ENCODE measurements at places on chromosomes 1 and 21.

GRCh38 chr1:171061425-171062143 is 29.1 kb upstream of the FMO3 start:
- no peak for DNase-seq
- no peaks in the 10 kb centered on the region for H3K4me1 ChIP-seq
- no peaks in the 10 kb centered on the region for H3K27me3 ChIP-seq
- no peak overlapping the region for H3K27ac ChIP-seq

GRCh38 chr1:8113262-8114220 is 87.4 kb upstream of the ERRFI1 start:
- H3K27ac ChIP-seq, result no peak overlapping the region
- H3K4me3 ChIP-seq, result no peak overlapping the region
- DNase-seq, result peak; percentile 2
- H3K27me3 ChIP-seq, result no peaks in the 10 kb centered on the region
- H3K36me3 ChIP-seq, result no peaks in the 10 kb centered on the region

DNA sequence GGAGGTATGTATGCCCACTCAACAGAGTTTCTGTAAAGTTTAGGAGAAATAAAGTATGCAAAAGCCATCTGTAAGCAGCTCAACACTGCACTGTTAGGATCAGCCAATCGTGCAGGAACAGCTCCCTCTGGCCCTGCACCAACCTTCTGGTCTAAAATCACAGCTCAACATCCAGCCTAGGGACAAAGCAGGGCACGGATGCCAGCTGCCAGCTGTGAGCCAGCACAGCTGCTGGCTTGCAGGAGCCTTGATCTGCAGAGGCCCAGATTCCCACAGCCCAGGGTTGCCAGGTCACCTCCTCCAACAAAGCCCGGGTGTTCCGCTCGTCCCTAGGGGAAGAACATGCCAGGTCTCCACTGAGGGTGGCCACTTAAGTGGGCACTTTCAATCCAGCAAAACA is 8.6 kb downstream of the ACOT7 start:
- H3K27me3 ChIP-seq, result no peaks in the 10 kb centered on the region
- no peak overlapping the region for H3K27ac ChIP-seq
- no peaks in the 10 kb centered on the region for H3K36me3 ChIP-seq
- no peak for DNase-seq

DNA sequence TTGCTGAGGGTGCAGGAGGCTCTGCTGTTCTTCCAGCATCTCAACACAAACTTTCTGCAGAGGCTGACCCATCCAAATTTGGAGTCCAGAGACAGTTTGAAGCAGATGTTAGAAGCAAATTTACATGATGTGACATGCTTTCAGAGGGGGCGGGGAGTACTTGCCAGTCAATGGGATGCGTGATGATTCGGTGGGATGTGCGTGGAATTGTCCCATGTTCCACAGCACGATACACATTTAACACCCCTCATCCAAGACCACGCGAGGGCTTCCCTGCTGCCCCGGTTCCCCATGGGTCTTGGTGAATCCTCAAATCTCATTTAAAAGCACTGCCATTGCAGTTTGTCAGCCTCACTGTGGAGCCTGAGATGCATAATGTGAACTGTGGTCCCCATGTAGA is 78.6 kb upstream of the TLR5 start:
- no peak overlapping the region for H3K27ac ChIP-seq
- DNase-seq, result no peak
- no peak overlapping the region for H3K4me3 ChIP-seq
- no peaks in the 10 kb centered on the region for H3K27me3 ChIP-seq
- no peaks in the 10 kb centered on the region for H3K36me3 ChIP-seq
- H3K4me1 ChIP-seq, result no peaks in the 10 kb centered on the region

GRCh38 chr1:175487956-175488355 is 255.4 kb downstream of the TNR start:
- no peaks in the 10 kb centered on the region for H3K4me1 ChIP-seq
- no peak overlapping the region for H3K4me3 ChIP-seq

DNA sequence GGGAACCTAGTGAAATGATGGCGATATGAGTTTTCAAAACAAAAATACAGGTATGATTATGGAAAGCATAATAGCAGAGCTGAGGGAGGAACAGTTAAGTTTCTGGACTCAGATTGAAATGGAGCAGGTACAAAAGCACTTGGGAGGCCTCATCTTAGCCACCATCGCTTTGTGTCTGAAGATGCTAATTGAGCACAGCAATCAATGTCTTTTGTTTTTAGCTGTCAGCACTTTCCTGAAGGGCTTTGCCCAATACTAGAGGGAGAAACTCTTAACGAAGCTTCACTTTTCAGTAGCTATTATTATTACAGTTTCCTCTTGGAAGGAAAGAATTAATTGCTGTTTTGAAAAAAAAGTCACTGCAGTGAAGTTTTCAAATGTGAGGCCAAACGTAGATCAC is 348.7 kb downstream of the RWDD3 start:
- no peak overlapping the region for H3K4me3 ChIP-seq
- no peaks in the 10 kb centered on the region for H3K36me3 ChIP-seq
- DNase-seq, result no peak
- no peak overlapping the region for H3K27ac ChIP-seq
- H3K27me3 ChIP-seq, result no peaks in the 10 kb centered on the region

DNA sequence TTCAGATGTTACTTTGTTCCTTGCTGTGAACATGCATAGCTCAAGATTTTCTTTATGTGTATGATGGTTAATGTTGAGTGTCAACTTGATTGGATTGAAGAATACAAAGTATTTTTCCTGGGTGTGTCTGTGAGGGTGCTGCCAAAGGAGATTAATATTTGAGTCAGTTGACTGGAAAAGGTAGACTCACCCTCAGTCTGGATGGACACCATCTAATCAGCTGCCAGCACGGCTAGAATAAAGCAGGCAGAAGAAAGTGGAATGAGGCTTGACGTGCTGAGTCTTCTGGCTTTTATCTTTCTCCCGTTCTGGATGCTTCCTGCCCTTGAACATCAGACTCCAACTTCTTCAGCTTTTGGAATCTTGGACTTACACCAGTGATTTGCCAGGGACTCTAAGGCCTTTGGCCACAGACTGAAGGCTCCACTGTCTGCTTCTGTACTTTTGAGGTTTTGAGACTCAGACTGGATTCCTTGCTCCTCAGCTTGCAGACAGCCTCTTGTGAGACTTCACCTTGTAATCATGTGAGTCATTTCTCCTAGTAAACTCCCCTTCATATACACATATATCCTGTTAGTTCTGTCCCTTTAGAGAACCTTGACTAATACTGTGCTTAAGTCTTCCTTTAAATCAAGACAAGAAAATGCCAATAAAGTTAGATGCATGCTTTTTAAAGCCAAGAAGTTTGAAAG is 626.6 kb downstream of the KCNT2 start:
- no peaks in the 10 kb centered on the region for H3K4me1 ChIP-seq
- DNase-seq, result no peak
- no peak overlapping the region for H3K27ac ChIP-seq

DNA sequence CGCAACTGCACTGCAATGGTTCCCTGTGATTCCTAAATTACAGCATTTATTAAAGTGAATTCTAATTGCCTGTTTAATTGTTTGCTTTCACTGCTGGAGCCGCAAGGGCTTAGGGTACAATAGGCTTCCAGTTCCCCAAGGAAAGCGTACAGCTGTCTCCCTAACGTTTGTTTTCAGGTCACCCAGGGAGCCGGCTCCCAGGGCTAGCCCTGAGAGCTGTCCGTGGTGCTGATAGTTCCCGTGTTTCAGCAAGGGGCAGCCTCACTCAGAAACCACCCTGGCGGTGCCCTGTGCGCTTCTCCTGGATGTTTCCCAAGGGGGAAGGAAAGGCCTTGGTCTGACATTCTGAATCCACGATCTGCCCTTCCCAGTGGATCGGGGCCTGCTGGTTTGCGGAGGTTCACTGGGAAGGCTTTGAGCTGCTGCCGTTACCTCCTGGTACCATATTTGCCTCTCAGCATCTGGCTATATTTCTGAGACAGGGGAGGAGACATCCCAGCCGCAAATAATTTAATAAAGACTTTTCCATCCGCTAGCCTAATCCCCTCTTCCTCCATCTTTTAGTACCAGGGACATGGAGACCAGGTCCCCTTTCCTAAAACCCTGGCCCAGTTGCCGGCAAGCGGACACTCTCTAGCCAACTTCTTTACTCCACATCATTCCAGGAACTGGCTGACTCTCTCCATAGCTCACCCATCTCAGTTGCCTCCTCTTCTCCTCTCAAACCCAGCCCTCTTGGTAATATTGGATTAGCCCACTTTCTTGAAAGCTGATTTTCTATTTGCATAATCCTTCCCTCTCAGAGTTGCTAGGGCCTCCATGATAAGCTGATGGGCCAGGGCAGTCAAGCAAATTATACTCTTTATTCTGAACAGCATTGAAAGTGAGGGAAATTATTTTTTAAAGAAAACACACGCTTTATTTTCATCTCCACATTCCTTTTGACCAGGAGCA is 149.0 kb downstream of the IGSF21 start:
- no peaks in the 10 kb centered on the region for H3K27me3 ChIP-seq
- no peaks in the 10 kb centered on the region for H3K4me1 ChIP-seq
- no peaks in the 10 kb centered on the region for H3K36me3 ChIP-seq
- H3K4me3 ChIP-seq, result no peak overlapping the region

DNA sequence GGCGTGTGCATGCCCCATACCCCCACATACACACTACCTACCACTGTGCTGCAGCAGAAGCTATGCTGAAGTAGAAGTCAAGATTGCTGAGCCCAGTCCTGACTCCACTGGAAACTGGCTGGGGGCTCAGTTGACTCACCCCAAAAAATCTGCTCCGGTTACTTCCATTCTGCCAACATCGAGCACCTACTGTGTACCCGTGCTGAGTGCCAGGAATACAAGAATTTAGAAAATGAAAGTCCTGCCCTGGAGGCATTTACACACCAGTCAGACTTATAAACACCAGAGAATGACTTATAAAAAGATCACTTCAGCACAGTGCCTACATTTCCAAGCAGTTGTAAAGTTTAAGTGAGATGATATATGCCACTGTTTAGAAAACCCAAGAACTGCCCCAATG is 99.1 kb downstream of the NMNAT2 start:
- H3K4me3 ChIP-seq, result no peak overlapping the region
- no peaks in the 10 kb centered on the region for H3K36me3 ChIP-seq
- no peak for DNase-seq
- no peak overlapping the region for H3K27ac ChIP-seq

DNA sequence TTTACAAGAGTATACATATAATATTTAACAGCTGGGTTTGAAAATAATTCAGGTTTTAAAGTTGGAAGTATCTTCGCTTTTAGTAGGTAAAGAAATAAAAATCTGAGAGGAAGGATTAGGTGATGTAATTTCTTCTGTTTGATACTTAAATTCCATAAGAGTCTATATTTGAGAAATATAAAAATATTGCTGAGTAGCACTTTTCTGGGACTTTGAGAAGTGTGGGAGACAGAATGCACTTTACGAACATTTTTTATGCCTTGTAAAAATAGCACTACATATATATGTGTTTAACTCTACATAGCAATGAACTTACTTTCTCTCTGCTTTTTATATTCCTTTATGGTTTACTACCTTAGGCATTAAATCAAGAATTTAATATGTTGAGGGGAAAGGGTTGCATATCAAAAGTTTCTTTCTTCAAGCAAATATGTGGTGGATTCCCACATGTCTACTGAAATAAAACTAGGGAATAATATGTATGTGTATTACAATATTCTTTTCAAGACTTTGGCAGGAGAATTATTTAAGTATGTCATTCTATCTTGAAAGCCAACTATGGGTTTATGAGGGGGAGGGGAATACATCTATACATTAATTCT is 266.7 kb upstream of the ADAMTS5 start:
- no peaks in the 10 kb centered on the region for H3K4me1 ChIP-seq
- no peaks in the 10 kb centered on the region for H3K27me3 ChIP-seq
- no peak for DNase-seq
- H3K36me3 ChIP-seq, result no peaks in the 10 kb centered on the region
- H3K4me3 ChIP-seq, result no peak overlapping the region

GRCh38 chr1:63924600-63924999 is 150.8 kb downstream of the ROR1 start:
- no peaks in the 10 kb centered on the region for H3K36me3 ChIP-seq
- DNase-seq, result no peak

DNA sequence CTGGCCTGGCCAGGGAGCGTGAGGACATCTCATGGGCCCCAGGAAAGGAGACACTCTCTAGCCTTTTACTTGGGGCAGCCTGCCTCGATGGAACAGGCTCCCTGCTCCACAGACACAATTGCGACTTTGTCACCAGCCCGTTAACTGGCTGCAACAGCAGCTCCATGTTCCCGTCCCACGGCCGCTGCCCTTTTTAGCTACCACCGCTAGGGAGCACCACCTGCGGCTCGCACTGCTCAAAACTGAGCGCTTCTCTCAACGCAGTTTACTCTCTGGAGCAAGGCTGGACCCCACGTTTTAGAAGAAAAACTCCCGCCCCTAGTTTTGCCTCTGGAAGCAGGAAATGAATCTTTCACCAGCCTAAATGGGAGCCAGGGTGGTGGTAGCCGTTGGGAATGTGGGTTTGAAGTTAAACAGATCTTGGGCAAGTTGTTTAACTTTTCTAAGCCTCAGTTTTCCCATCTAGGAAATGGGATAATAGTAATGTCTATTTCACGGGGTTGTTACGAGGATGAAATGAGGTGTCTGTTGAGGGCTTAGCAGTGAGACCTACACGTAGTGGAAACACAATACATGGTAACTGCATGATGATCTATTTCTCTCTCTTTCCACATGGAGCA is 3.5 kb upstream of the LRRC38 start:
- H3K27me3 ChIP-seq, result no peaks in the 10 kb centered on the region
- DNase-seq, result no peak
- H3K4me1 ChIP-seq, result no peaks in the 10 kb centered on the region
- H3K4me3 ChIP-seq, result no peak overlapping the region

DNA sequence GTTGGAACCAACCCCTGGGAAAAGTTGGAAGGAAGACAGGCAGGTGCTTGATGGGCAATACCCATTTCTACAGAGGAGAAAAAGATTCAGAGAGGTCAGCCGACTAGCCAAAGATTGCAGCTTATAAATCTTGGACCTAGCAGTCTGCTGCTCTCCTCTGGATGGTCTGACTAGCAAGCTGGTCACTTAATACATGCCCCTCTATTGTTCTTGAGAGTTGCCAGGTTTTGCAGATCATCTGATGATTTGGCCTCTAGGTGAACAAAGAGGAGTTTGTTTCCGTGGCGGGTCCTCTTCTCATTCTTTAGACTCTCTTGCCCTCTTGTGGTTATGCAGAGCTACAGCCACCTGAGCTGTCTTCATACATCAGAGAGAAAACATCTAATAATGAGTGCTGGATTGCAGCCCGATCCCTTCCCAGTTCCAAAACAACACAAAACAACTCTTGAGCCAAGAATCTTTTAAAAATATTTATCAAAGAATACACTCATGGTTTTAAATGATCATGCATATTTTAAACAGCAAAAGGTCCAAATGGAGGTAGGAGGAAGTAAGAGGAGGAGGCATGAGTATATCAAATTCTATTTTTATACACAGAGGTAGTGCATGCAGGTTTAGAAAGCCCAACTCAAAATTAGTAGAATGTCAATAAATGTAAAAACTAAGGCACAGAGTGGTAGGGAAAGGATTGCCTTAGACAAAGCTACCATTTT is 115.7 kb downstream of the SLC30A10 start:
- H3K27ac ChIP-seq, result no peak overlapping the region
- no peak overlapping the region for H3K4me3 ChIP-seq
- H3K27me3 ChIP-seq, result no peaks in the 10 kb centered on the region
- no peaks in the 10 kb centered on the region for H3K36me3 ChIP-seq
- no peak for DNase-seq

GRCh38 chr1:45512641-45513054 is 9.0 kb downstream of the PRDX1 start:
- no peak overlapping the region for H3K4me3 ChIP-seq
- DNase-seq, result peak; percentile 42
- no peaks in the 10 kb centered on the region for H3K4me1 ChIP-seq
- H3K27me3 ChIP-seq, result no peaks in the 10 kb centered on the region
- no peak overlapping the region for H3K27ac ChIP-seq
